CD4-positive, alpha-beta memory T cell (primary cell): ENCODE measurements at places on chromosomes 1 and 21. TPM values are rescaled to one million over a fixed set of nuclear protein-coding genes. Genes with fewer than 3 reads are reported as not detected.

DNA sequence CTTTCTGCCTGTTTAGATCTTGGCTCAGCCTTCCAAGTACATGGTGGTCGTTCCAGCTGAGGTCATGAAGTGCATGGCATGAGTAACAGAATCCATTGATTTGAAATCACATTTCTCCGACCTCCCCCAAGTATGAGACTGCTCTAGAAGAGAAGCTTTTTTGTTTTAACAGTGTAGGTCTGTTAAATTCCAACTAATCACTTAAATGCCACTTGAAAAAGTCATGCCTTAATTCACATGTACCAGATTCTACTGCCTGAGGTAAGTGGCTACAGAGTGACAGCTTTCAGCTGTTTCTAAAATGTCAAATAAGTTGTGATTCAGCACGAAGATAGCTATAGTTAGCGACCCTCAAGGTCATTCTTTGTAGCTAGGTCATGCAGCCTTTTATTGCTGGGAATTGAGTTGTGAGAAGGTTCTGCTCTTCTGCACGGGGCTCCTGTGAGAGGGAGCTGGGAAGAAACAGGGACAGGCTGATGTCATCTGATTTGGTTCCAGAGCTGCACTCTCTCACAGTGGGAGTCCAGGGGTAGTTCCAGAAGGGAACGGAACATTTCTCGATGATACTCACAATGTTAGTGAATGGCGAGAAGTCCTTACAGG lies 112.7 kb downstream of the VPS13D start:
- no peak overlapping the region for H3K27ac ChIP-seq
- no peak for DNase-seq
- no peak overlapping the region for H3K4me3 ChIP-seq
- H3K4me1 ChIP-seq, result peaks cover 51% of the 10 kb centered on the region
- H3K36me3 ChIP-seq, result peaks cover 8% of the 10 kb centered on the region

DNA sequence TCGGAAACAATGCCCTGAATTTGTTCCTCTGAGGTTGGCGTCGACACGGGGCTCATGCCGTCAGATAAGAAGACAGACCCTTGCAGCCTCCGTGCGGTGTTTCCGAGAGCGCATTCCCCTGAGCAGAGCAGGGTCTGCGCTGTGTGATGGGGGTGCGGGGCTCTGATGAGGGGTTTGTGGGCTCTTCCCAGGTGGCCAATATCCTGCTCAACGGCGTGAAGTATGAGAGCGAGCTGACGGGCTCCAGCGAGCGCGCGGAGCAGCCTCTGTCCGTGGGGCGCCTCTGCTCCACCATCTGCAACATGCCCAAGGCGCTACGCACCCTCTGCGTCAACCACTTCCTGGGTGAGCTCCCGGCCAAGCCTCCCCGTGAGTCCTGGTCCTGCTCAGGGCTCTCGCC lies 17.3 kb downstream of the SLC45A1 start:
- H3K36me3 ChIP-seq, result no peaks in the 10 kb centered on the region
- no peak overlapping the region for H3K27ac ChIP-seq
- H3K4me3 ChIP-seq, result no peak overlapping the region
- no peaks in the 10 kb centered on the region for H3K27me3 ChIP-seq
- no peak for DNase-seq

- H3K27me3 ChIP-seq, result no peaks in the 10 kb centered on the region
- no peak overlapping the region for H3K27ac ChIP-seq
- peak; percentile 55 for DNase-seq
- no peaks in the 10 kb centered on the region for H3K36me3 ChIP-seq
- peaks cover 3% of the 10 kb centered on the region for H3K4me1 ChIP-seq
- no peak overlapping the region for H3K4me3 ChIP-seq
Observed at GRCh38 chr1:180515857-180516388, 13.5 kb upstream of the ACBD6 start.

DNA sequence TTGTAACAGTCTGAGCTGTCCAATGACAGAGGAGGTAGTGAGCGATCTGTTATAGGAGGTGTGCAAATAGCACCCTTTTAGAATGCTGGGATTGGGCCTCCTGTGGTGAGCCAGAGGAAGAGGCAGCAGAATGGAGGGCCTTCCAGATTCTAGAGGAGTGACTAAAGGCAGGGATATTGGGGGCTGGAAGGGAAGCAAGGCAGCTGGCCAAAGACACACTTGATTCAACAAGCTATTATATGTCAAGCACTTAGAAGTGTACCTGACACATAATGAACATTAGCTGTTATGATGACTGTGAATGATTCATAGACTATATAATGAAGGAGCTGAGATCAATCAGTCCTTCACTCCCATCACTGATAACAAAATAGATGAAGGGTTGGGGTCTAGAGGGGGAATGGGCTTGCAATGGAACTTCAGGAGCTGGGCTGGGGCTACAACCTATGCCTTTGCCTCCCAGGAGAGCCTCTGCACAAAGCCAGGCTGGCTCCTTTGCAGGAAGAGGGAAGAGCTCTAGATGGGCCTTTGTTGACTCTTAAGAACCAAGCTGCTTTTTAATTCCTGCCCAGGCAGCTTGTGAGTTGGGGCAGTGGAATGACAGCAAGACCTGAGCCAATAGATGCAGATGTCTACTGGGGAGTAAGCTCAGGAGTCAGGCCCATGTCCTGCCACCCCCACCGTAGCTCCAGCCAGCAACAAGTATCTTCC lies 2.3 kb upstream of the MKNK1 start:
- no peak overlapping the region for H3K27ac ChIP-seq
- no peak overlapping the region for H3K4me3 ChIP-seq
- no peaks in the 10 kb centered on the region for H3K27me3 ChIP-seq
- peaks cover 19% of the 10 kb centered on the region for H3K36me3 ChIP-seq
- H3K4me1 ChIP-seq, result peaks cover 37% of the 10 kb centered on the region

- no peak overlapping the region for H3K4me3 ChIP-seq
- H3K36me3 ChIP-seq, result no peaks in the 10 kb centered on the region
- H3K27ac ChIP-seq, result no peak overlapping the region
Observed at GRCh38 chr1:8712413-8713231, 104.8 kb downstream of the RERE start.

PIP5K1A gene
- polyA plus RNA-seq, result 13.7 TPM

S100A7A gene
- not detected for polyA plus RNA-seq

C2CD4D gene
- 3.4 TPM for polyA plus RNA-seq
